ENCODE measurements at places on chromosomes 12 and 14.

- DNase-seq, result peak; percentile 81
Measured at GRCh38 chr12:13347241-13348043, 150.9 kb downstream of the EMP1 start.

DNA sequence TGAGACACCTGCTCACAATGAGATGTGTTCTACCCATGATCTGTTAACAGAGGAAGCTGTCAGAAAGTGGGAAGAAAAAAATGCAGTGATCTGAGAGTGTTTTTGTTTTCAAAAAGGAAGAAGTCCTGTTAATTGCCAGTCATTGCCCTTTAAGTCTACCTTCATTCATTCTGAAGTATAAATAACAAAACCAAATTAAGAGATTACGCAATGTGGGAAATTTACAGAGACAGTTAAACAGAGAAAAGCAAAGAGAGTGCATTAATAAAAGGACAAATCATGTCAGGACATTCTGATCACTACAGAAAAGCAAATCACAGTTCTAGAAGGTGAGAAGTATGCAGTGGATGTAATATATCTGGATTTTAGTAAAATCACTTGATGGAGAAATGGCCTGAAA lies 154.2 kb downstream of the NRXN3 start:
- no peak for DNase-seq

DNA sequence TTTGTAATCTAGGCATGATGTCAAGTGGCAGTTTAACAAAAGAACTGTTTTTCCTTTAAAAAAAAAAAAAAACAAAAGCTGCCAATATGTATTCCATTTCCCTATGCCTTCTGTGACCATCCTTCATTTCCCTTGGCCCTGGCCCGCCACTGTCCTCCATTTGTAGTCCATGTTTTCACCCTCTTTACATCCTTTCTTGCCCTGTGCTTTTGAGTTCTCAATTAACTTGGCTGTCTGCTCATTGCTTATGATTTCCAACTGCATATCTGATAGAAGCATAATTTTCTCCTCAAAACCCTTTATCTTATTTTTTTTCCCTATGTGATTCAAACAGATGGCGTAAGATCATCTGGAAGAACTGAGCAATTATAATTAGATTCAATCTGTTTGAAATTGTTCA lies 297.5 kb downstream of the NAV3 start:
- no peak for DNase-seq

- no peak for DNase-seq
Measured at GRCh38 chr14:105498430-105499255, 7.6 kb downstream of the TEDC1 start.

DNA sequence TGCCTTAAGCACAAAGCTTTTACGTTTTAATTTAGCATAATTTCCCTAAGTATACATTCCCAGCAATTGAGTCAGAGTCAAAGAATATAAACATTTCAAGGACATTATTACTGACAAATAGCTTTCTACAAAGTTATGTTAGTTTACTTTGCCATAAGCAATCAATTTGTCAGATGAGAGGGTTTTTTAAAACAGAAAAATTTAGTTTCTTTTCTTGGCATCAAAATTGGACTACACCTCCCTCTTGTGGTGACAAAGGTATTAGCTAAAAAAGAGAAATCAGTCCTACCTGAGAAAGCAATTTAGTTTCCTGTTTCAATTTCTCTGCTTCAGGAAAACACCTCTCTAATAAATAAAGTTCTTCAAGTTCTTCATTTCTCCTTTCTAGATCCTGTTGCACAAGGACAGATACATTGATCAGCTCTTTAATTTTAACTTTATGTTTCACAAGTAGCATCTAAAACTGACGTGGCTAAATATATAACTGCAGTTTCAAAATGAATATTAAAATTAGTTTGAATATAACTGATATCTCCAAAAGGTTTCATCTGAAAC lies 39.9 kb downstream of the DNAI7 start:
- no peak for DNase-seq

GRCh38 chr14:97116546-97116945 lies 319.4 kb downstream of the VRK1 start:
- no peak for DNase-seq

- peak; percentile 44 for DNase-seq
Measured at GRCh38 chr14:87888136-87888999, 104.6 kb downstream of the GALC start.

- no peak for DNase-seq
Measured at GRCh38 chr12:68839183-68840147, 31.5 kb downstream of the MDM2 start.

DNA sequence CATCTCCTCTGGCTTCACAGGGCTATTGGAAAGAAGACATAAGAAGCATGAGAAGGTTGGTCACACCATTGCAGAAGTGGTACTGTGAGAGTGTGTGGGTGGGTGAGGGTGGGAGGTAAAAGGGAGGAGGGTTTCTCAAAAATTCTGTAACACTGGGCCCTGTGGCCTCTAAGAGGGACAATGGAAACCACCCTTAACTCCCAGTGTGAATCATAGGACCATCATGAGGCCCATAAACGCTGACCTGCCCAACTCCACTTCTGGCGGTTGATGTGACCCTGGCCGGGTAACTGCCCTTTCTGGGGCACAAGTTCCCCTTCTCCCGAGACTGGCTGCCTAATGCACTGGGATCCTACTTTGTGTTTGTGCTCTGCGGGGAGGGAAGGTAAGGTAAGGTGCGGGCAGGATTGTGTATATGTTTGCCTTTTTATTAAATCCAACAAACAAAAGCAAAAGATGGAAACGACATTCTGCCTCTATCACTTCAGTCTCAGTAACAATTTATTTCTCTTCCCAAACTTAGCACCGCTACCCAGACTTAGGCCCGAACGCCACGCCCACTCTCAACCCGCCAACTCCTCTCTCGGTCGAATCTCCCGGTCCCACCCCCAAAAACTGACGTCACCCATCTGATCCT lies 551 bp downstream of the METTL1 start:
- DNase-seq, result peak; percentile 97

GRCh38 chr12:32273712-32274111 lies 125.6 kb upstream of the FGD4 start:
- peak; percentile 47 for DNase-seq
